DND-41 (cell line): ENCODE measurements at places on chromosomes 13 and 19.

DNA sequence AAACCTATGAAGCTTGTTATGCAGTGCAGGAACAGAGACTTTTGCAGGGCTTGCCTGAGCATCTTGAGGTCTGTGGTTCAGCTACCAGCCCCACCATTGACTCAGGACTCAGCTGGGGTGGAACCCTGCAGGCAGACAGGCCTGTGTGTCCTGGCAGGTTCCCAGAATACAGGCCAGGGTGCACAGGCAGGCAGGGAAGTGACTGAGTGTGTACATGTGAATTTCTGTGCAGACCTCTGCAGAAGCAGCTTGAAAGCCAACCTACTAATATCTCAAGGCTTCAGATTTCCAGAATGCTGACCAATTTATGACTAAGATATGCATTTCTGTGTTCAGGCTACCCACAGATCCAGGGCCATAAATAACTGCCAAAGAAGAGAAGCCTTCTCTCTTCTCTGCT, 254.4 kb downstream of the DLEU7 start:
- DNase-seq, result peak; percentile 90

GRCh38 chr19:56671613-56671994, at the start of gene ZNF835:
TSS of gene ZNF835 (minus strand) at chr19:56671757. CDS start at chr19:56665198, 6,559 bp downstream.
- DNase-seq, result no peak

GRCh38 chr13:42991898-42992763, at the start of gene EPSTI1:
TSS of gene EPSTI1 (minus strand) at chr13:42992241. CDS start at chr13:42992165, 76 bp downstream.
- peak; percentile 83 for DNase-seq

DNA sequence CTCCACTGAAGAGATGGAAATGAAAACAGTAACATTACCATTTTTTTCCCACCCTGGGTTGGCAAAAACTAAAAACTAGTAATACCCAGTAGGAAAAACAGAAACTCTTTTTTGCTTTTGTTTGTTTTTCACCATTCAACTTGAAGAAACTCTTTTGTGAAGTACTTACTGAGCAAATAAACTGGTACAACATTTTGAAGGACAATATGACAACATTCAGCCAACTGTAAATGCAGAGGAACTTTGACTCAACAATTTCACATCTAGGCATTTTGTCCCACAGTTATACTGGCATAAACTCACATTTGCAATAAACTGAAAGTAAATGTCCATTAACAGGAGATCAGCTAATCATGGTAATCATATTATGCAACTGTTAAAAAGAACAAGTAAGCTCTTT, 152.5 kb downstream of the RNF17 start:
- no peak for DNase-seq

DNA sequence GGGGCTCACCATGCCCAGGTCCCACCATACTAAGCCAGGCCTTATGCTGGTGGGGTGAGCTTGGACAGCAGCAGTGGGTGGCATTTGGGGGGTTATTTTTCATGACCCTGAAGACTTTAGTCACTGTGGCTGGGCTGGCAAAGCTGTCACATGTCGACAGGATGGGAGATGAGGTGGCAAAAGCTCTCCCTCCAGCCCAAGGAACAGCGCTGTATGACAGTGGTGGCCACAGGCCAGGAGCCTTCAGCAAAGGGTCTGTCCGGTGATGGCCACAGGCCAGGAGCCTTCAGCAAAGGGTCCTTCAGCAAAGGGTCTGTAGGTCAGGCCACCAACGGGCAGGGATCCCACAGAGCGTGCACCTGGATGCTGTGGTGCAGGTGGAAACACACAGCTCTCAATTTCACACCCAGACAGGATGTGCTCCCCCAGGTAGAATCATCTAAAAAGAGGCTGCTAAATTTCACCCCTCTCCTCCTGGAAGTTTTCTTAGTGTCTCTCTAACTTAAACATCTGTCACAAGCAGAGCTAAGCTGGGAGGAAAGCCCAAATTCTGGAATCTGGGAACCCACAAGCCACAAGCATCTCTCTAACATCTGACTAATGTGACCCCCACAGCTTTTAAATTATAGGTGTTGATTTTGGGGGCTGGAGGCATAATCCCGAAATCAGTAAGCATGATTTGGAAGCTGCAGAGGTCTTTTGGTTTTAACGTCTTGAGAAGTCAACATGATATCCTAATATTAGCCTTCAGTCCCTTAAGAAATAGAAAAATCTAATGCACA, 23.0 kb downstream of the COL4A1 start:
- no peak for DNase-seq

DNA sequence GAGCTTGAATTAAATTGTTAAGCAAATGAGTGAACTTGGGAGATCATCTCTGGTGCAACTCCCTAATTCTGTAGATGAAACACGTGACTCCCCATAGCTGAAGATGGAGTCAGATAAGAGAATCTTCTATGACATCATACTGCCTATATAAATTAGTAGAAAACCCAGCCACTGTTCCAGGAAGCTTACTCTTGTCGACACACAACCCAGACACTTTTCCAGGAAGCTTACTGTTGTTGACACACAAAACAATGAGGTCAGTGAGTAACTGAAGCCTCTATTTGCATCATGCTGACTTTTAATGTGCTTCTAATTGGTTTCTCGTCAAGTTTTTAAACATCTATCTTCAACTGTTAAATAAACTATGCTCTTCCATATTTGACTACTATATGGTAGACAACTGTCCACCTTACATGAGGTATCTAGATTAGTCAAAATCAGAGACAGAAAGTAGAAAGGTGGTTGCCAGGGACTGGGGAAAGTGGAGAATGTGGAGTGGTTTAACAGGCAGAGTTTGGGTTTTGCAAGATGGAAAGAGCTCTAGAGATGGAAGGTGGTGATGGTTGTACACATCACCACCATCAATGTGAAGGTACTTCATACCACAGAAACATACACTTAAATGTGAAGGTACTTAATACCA, 168.2 kb downstream of the FGF14 start:
- DNase-seq, result no peak

GRCh38 chr13:49610176-49610575, 18.1 kb upstream of the ARL11 start:
- DNase-seq, result no peak

GRCh38 chr13:25811506-25811905, 240.3 kb downstream of the SHISA2 start:
- no peak for DNase-seq

DNA sequence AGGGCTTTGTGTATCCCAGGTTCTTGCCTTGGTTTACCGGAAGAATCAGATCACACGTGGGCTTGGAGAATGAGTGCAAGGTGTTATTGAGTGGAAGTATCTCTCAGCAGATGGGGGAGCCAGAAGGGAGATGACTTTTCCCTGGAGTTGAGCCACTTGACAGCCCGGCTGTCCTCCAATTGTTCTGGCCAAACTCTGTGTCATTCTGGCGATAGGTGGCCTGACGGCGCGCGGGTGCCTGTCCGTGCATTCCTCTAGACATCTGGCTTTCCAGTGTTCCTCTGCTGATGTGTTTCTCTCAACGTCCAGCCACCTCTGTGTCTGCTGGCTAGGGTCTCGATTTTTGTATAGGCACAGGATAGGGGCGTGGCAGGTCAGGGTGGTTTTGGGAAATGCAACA, 181.9 kb downstream of the SHISA2 start:
- DNase-seq, result no peak

- DNase-seq, result no peak
Observed at GRCh38 chr13:45784755-45785675, 66.5 kb downstream of the SIAH3 start.

DNA sequence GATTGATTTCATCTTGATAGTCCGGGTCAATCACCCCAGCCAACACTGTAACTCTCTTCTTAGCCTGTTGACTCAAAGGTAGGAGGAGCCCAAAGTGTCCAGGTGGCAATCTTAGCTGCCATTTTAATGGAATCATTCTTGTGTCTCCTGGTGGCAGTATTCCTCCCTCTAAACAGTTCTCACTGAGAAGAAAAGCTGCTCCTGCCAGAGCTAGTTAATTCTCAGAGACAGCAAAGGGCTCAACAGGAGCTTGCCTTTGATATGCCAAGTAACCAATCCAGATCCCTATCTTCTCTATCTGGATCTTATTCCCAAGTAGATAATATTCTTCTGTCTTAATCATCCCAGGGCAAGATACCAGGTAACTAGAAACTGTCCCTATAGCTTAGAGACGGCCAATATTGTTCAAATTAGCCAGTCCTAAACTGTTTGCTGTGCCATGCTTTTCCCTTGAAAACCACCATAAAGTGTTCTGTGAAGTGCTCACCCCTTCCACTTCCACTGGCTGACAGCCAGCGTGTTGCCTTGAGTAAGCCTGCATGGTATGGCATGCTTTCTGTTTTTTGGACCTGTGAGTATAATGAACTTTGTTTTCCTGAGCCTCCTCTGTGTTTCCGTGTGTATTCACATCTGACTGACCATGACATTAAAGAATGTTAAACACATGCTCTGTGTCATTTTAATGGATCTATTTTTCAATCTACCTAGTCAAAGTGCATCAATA, 463.7 kb upstream of the SLITRK5 start:
- no peak for DNase-seq

DNA sequence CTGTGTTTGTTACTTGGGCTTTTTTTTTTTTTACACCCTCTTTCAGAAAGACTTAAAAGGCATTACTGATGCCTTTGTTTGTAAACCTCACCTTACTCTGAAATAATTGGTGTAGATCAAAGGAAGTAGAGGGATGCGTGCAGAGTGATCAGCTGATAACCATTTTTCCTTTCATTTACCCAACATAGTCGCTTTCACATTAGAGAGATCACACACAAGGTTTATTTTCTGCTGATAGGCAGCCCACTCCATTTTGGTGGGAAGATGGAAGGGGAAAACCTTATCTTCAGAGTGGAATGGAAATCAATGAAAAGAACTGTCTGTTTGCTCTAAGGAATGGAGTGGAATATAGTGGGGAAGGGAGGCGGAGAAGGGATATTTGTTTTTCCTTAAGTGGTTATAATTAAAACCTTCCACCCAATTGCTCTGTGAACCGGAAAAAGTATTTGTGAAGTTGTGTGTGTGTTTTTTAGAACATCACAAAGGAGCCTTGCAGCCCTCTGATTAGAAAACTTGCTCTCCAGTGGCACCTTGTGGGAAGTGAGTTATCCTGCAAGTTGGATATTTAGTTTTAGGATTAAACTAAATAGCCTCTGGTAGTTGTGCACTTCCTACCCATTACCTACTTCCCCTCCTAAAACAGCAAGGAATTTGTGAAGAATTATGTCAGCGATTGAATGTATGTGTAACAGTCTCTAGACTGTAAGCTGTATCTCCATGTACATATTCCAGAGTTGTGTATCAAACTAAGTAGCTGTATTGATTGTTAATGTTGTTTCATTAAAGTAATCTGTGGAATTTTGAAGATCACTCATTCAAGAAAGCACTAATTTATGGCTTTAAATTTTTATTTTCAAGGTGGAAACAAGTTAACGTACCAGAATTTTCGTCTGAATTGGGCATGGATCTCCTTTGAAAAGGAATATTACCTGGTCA, 76.8 kb downstream of the FREM2 start:
- DNase-seq, result peak; percentile 4

GRCh38 chr19:18278521-18279265, 2.7 kb downstream of the JUND start:
- DNase-seq, result peak; percentile 58

DNA sequence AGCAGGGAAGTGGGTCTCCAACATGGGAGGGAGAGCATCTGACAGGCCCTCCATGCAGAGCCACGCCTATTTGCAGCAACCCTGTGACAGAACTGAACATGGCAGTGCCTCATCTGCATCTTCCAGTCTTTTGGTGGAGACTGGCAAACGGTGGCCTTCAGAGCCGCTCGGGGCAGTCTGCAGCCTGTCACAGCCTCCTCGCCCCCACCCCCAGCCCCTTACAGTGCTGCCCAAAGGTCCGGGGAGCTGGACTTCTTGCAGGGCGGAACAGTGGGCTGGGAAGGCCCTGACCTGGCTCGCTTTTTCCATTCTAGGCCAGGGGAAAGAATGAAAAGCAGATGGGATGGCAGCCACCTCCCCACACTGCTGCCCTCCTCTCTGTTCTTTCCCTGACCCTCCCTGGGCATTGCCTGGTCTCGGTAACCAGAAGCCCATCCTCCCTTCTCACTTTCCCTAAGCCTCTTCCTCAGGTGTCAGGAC, 2.7 kb downstream of the CALM3 start:
- DNase-seq, result no peak

GRCh38 chr13:41588899-41589298, 131.5 kb downstream of the RGCC start:
- no peak for DNase-seq

DNA sequence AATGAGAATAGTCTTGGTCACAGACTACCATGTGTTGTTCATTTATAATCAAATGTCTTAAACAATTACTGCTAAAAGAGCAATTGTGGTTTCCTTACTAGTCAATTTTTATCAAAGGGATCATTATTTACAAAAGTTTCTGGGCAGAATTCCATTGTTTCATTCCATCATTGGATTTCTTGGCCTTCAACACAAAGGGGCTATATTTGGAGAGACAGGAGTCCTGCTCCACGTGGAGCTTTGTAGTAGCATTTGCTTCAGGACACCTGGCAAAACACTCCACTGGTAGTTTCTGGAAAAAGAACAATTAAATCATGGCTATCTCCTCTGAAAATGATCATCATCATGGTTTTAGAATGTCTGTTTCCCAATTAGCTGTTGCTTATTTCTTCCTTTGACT, 22.3 kb upstream of the STARD13 start:
- no peak for DNase-seq

GRCh38 chr13:72346716-72347115, 380.7 kb downstream of the MZT1 start:
- DNase-seq, result no peak
